Smooth muscle cell of the pulmonary artery (primary cell): ENCODE measurements at places on chromosomes 3 and 15. TPM values are rescaled to one million over a fixed set of nuclear protein-coding genes. Genes with fewer than 3 reads are reported as not detected.

The SPSB4 gene
- not detected in 2 replicates for total RNA-seq

The PTPN9 gene
- total RNA-seq, result 27.6 and 34.4 TPM in 2 replicates

The B3GALNT1 gene
- 21.2 and 34.3 TPM in 2 replicates for total RNA-seq

The ARPIN gene
- 8.8 and 11.9 TPM in 2 replicates for total RNA-seq

The CISH gene
- total RNA-seq, result 0.73 and 1.0 TPM in 2 replicates

The CAMP gene
- total RNA-seq, result not detected in 2 replicates

The LRTM1 gene
- not detected in 2 replicates for total RNA-seq

The TMCO5A gene
- total RNA-seq, result not detected in 2 replicates

The ETV5 gene
- 36.8 and 37.0 TPM in 2 replicates for total RNA-seq

The RLBP1 gene
- total RNA-seq, result not detected in 2 replicates

The BCL2A1 gene
- total RNA-seq, result 0.33 and 1.1 TPM in 2 replicates

The PLSCR1 gene
- 25.6 and 26.6 TPM in 2 replicates for total RNA-seq

The SATB1 gene
- total RNA-seq, result 17.4 and 39.1 TPM in 2 replicates

The SLC6A11 gene
- total RNA-seq, result 0.03 and 0.13 TPM in 2 replicates

The BMF gene
- total RNA-seq, result 2.0 and 3.8 TPM in 2 replicates

The LRRC15 gene
- 3.8 and 4.2 TPM in 2 replicates for total RNA-seq

The KATNBL1 gene
- 31.6 and 35.9 TPM in 2 replicates for total RNA-seq

The ARID3B gene
- total RNA-seq, result 2.0 and 2.4 TPM in 2 replicates

The CD276 gene
- 198 and 230 TPM in 2 replicates for total RNA-seq

The RSRC1 gene
- total RNA-seq, result 36.7 and 41.1 TPM in 2 replicates

The GOLGA6L9 gene
- total RNA-seq, result 1.5 and 2.2 TPM in 2 replicates

The CSPG4 gene
- 193 and 328 TPM in 2 replicates for total RNA-seq

The FNDC3B gene
- total RNA-seq, result 252 and 258 TPM in 2 replicates

The PYGO1 gene
- 9.1 and 10.1 TPM in 2 replicates for total RNA-seq

The CACNA1D gene
- 0.07 and 0.46 TPM in 2 replicates for total RNA-seq

The DNAH1 gene
- 4.2 and 5.5 TPM in 2 replicates for total RNA-seq

The MKRN3 gene
- 0.43 and 1.5 TPM in 2 replicates for total RNA-seq

The ZBTB20 gene
- 19.0 and 23.3 TPM in 2 replicates for total RNA-seq

The HCLS1 gene
- total RNA-seq, result 0.76 and 2.2 TPM in 2 replicates

The CEP19 gene
- total RNA-seq, result 2.6 and 4.0 TPM in 2 replicates

The KCNMB3 gene
- 0.76 and 1.0 TPM in 2 replicates for total RNA-seq

The LINGO1 gene
- 0.13 and 0.33 TPM in 2 replicates for total RNA-seq

The ZKSCAN7 gene
- 4.8 and 5.5 TPM in 2 replicates for total RNA-seq

The GOLGA6L4 gene
- total RNA-seq, result 0.85 and 1.1 TPM in 2 replicates

The HTD2 gene
- 11.4 and 11.7 TPM in 2 replicates for total RNA-seq

The MORC1 gene
- not detected in 2 replicates for total RNA-seq

The CADM2 gene
- total RNA-seq, result 0.65 TPM in 1 of 2 replicates, not detected in the other

The ANKDD1A gene
- 6.7 and 9.1 TPM in 2 replicates for total RNA-seq

The MUC20 gene
- total RNA-seq, result 0.20 and 0.50 TPM in 2 replicates

The RPL32 gene
- total RNA-seq, result 1,275 and 1,429 TPM in 2 replicates

The SLC27A2 gene
- 0.26 TPM in 1 of 2 replicates, not detected in the other for total RNA-seq

The AMT gene
- total RNA-seq, result 0.52 and 1.5 TPM in 2 replicates

The GNAT1 gene
- not detected in 2 replicates for total RNA-seq

The NLGN1 gene
- total RNA-seq, result 2.3 and 5.8 TPM in 2 replicates

The CD96 gene
- 0.07 and 0.13 TPM in 2 replicates for total RNA-seq

The NEIL1 gene
- total RNA-seq, result 3.8 and 6.9 TPM in 2 replicates

The TAGLN3 gene
- total RNA-seq, result 0.26 and 3.5 TPM in 2 replicates

The LARP6 gene
- total RNA-seq, result 51.3 and 52.6 TPM in 2 replicates

The TUSC7 gene
- total RNA-seq, result not detected in 2 replicates

The LRRK1 gene
- 11.7 and 16.6 TPM in 2 replicates for total RNA-seq

The TMEM40 gene
- total RNA-seq, result not detected in 2 replicates

The NTRK3 gene
- 1.4 and 1.5 TPM in 2 replicates for total RNA-seq

The FRMD4B gene
- 0.83 and 4.2 TPM in 2 replicates for total RNA-seq
